ENCODE measurements at places on chromosomes 6 and 20. TPM values are rescaled to one million over a fixed set of nuclear protein-coding genes. Genes with fewer than 3 reads are reported as not detected.

Gene SLC17A3
- not detected for total RNA-seq

Gene GPSM3
- total RNA-seq: 10.2 TPM

Gene BAK1
- total RNA-seq: 7.9 TPM

Gene DDO
- total RNA-seq: 1.5 TPM

Gene CD24
- 0.66 TPM for total RNA-seq

Gene DNAH8
- total RNA-seq: 0.22 TPM

Gene SYNDIG1
- 15.9 TPM for total RNA-seq

Gene DPPA5
- not detected for total RNA-seq

Gene DSP
- 6.0 TPM for total RNA-seq

Gene MAFB
- total RNA-seq: 93.3 TPM
